NCI-H774 (cell line): ENCODE measurements at places on chromosomes 3 and 15.

DNA sequence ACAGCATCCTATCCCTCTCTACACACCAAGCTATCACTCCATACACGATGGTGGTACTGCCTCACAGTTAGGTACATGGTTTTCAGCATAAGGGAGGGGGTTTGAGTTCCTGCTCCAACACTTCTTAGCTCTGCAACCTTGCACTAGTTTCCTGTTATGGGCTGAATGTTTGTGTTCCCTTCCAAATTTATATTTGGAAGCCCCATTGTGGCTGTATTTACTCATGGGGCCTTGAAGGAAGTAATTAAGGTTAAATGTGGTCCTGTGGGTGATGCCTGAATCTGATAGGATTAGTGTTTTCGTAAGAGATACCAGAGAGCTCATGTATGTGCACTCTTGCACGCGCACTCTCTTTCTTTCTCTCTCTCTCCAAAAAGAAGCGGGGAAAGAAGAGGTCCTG, 259.4 kb downstream of the RORA start:
- DNase-seq, result no peak

DNA sequence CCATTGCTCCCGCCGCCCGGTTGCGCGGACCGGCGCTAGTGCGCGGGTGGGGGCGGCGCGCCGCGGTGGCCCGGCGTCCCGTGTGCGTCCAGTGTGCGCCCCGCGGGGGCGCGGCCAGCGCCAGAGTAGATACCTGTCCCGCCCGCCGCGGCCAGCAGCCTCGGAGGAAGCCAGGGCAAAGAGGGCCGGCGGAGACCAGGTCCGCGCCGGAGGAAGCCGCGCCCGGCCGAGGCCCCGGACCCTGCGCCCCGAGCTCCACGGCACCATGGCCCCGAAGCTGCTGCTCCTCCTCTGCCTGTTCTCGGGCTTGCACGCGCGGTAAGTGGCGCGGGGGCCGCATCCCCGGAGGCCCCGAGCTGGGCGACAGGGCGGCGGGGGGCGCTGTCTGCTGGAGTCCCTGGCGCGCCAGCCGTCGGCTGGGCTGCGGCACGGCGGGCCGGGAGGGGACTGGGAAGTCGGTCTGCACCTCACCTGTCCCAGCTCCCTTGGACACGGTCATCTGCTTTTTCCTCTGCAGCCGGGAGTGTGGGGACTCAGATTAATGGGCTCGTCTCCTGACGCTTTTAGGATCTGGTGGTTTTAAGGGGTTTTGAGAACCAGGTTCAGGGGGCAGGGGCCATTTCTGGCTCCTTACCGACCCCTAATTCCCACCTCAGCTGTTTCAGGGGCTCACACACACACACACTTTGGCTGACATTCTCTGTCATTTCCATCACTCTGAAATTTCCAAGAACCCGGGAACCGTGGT, 464 bp downstream of the GABRG3 start:
- no peak for DNase-seq

- no peak for DNase-seq
Measured at GRCh38 chr3:99774467-99774866, 43.2 kb upstream of the CMSS1 start.

GRCh38 chr3:165434516-165434915, 238.3 kb upstream of the SLITRK3 start:
- DNase-seq, result no peak

GRCh38 chr3:99878005-99878404, 60.3 kb downstream of the CMSS1 start:
- DNase-seq, result no peak

DNA sequence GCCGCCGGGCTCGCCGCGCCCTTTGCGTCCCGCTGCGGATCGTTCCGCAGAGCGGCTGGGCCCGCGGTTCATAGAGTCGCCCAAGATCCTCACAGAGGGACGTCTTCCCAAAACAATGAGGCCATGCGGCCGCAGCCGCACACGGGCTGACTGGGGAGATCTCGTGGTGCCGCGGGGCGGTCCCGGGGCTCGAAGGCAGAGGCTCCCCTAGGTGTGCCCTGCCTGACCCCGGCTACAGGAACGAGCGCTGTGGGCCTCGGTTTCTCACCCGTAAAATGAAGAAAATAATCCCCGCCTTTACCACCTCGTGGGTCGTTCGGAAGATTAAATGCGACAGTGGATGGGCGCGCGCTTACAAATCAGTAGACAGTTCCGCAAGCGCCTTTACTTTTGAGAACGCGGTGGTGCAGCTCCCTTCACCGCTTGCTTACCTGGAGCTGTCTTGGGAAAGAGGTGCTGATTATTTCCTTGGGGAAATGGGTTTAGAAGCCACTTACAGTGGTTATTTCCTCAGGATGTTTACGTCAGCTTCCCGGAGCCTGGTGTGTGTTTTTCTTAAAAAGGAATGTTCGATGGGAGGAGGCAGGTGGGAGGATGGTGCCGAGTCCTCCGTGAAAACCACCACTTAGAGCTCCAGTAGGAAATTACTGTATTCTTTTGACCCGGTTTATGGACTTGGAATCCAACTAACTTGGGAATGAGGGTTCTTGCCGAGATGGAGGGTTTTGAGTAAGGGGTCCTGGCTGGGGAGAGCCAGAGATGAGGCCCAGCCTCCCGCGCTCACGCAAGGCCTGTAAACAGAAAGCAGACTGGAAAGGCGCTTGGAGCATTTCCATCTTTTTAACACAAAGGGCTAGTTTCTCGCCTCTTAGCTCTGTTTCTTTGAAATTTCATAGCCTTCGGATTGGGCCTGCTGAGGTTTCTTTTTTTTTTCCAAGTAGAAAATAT, 1.9 kb upstream of the MEX3B start:
- DNase-seq, result no peak
